Daoy (cell line): ENCODE measurements at places on chromosomes 2 and 18.

DNA sequence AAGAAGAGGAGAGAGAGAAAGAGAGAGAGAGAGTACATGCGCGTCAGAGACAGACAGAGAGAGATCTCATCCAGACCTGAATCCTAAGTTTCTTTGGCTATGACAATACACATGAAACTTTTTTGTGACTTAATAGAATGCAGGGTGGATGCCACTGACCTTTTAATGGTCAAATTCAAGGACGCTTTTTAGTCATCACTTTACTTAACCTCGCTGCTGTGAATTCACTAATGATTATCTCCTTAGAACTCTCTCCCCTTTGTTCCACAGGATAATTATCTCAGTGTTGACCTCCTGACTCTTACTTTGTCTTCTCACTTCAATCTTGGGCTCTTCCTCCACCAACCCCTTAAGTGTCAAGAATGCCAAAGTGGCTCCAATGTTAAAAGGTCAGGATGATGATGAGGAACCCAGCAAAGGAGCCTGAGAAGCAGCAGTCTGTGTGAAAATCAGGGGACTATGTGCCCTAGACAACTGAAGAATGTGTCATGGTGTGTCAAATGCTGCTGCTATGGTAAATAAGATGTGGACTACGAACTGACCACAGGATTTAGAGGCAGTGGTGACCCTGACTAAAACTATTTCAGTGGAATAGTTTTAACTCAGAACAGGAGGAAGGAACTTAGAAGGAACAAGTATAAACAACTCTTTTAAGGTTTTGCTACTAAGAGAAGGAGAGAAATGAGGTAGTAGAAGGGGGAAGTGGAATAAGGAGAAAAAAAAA lies 382.1 kb downstream of the ZEB2 start:
- no peak for DNase-seq

DNA sequence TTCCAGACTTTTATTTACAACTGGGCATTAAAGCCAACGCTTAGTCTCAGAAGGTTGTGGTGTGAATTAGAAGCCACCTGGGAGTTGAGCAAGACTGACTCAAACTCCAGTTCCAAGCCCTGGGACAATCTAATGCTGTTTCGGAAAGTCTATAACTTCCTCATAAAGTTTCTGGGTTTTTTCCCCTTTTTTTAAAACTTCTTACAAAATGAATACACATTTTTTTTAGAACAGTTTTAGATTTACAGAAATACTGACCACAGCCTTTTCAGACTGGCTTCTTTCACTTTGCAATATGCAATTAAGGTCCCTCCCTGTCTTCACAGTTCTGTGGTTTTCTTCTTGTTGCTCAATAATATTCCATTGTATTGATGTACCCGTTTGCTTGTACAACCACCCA lies 115.9 kb upstream of the TWIST2 start:
- DNase-seq: no peak

- DNase-seq: no peak
Measured at GRCh38 chr2:132953771-132954170, 283.8 kb upstream of the LYPD1 start.

DNA sequence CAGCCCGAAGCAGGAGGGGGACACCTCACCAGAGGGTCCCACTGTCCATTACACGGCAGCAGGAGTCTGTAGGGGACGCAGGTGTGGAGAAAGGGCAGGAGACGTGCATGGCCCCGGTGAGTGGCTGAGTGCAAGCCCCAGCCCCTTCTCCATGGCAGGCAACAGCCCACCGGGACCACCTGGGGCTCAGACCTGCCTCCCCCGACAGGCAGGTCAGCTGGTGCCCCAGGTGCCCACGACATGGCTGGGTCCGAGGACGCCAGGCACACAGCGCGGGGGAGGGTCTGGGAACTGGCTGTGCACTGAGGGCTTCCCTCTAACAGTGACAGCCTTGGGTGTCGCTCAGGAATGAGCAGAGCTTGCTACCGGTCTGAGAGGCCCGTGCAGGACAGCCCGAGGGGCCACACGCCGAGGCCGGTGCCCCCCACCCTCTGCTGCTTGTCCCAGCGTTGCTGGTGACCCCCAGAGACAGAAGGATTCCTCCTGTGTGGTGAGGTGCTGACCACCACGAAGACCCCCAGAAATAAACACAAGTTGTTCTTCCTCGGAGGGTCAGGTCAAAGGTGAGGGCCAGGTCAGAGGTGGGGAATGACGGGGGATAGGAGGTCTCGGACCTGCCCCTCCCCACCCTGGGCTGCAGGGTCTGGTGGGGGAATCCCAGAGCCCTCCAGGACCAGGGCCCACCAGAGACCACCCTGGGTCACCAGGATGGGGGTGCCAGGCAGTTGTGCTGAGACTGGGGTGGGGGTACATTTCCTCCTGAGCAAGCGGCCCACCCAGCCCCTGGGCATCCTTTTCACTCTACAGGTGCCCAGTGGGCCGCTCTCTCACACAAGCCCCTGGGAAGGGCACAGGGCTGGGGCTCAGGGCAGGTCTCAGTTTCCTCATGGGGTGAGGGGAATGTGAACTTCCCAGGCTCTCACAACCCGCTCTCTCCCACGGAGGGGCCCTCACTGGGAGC lies 50.6 kb downstream of the SLC66A2 start:
- no peak for DNase-seq

DNA sequence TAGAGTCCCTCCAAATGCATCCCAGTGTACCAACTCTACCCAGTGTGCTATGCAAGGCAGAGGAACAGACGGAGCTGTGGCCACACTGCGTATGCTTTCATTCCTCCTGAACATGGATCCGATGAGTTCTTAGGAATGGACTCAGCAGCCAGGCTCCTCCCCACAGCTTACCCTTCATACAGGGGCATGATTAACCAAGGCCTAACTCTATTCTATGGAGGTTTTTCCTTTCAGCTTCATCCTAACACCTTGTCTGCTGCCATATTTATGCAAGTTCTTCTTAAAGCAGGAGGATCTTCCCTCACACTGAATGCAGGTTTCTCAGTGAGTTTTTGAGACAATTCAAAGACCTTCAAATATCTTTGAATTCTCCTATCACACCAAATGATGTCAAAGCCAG lies 222.9 kb downstream of the MYT1L start:
- DNase-seq: no peak

- DNase-seq: no peak
Measured at GRCh38 chr2:138321458-138321857, 180.1 kb upstream of the SPOPL start.

GRCh38 chr2:15736396-15737180 lies 144.9 kb downstream of the DDX1 start:
- DNase-seq: no peak

DNA sequence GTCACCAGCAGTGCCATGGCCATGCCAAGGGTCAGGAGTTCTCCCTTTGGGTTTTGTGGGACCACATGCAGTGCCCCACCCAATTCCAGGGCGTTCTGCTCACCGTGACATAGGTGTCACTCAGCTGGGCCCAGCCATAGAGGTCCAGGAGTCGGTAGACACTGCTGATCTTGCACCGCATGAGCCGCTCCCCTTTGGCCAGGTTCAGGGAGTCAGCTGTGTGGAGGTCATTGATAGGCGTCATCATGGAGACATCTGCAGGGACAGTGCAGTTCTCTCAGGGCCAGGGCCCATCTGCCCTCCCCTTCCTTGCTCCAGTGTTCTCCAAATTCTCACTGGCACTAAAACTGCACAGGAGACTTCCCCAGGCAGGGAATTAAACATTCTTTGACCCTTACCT lies 71.9 kb downstream of the ADD2 start:
- no peak for DNase-seq

GRCh38 chr2:65700720-65701119 lies 268.3 kb upstream of the SPRED2 start:
- no peak for DNase-seq

DNA sequence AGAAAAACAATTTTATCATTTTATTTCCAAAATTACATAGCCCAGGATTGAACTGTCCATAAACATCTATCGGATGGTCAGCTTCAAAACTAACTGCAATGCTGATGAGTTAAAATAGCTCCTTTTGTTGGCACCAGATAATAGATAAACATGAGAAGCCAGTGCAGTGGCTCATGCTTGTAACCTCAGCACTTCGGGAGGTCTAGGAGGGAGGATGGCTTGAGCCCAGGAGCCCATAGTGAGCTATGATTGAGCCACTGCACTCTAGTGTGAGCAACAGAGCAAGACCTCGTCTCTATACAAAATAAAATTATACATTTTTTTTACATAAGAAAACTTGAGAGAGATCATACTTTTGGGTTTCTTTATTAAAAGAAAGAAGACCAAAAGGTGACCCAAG lies 34.6 kb upstream of the IMPA2 start:
- DNase-seq: peak; percentile 75

DNA sequence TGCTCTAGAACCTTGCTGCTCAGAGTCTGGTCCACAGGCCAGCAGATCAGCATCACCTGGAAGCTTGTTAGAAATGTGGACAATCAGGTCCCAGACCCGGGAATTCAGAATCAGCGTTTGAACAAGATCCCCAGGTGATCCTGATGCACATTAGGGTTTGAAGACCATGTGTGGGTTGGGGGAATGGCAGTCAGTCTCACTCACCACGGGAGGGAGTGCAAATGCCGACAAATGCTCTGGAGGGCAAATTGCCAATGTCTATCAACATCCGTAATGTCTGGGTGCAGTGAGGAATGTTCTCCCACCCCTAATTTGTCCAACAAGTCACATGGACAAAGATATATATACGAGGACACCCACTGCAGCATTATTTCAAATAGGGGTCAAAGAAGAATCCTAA lies 34.5 kb downstream of the INPP5D start:
- DNase-seq: no peak
